ENCODE measurements at places on chromosomes 2 and 18.
A peak's percentile ranks its signal among the peaks of the same experiment; 100 is the strongest.

DNA sequence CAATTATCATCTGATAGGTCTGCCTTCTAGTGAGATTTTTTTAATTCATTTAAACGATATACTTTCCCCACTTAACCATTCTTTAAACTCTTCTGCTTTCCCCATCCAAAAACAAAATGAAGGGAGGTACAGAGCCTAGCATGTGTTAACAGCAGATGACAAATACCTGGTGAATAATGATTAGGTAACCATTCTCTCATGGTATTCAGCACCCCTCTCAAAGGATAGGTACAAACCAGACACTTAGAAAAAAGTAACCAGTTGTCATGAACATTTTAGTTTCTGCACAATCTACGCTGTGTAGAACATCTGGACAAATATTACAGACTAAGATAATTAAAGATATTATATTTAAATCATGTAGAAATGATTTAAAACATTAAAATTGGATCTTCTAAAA lies 56.3 kb downstream of the DNAH7 start:
- DNase-seq, result no peak

- no peak for DNase-seq
Measured at GRCh38 chr18:12287131-12287681, 20.8 kb upstream of the TUBB6 start.

- DNase-seq, result no peak
Measured at GRCh38 chr18:12993439-12993838, 2.3 kb downstream of the CEP192 start.

- DNase-seq, result no peak
Measured at GRCh38 chr18:38198956-38199355, 633.4 kb upstream of the CELF4 start.

- DNase-seq, result no peak
Measured at GRCh38 chr2:203734276-203734983, 28.0 kb downstream of the CD28 start.

DNA sequence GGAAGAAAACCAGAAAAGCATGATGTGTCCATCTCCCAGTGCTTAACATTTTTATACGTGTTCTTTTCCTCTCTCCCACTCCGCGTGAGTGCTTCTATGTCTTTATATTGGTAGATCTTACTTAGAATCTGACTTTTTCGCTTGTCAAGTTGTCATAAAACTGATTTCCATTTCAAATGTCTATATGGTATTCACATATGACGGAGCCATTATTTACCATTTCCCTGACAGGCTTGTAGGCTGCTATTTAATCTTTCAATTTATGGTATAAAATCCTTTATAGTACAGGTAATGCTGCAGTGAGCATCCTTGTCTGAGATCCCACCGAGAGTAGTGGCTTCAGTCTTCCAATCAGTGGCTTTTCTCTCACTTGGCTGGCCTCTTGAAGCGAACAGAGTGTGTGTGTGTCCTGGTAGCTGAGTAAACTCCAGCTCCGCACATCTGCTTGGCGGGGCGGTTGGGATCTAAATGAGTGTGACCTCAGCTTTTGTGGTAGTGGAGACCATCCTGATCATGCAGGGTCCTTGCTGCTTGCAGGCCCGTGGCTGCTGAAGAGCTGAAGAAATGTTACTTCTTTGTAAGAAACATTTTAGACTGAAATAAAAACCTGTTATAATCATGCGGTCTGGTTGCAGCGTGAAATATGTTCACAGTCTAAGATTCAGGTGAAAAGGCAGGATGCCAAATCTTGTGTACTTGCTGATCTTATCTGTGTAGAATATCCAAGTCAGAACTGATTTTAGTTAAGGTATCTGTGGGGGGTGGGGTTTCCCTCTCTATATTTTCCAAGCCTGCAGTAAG lies 40.2 kb downstream of the INPP4A start:
- DNase-seq, result no peak

- DNase-seq, result peak; percentile 72
Measured at GRCh38 chr18:59988098-59988706, 88.4 kb downstream of the PMAIP1 start.

DNA sequence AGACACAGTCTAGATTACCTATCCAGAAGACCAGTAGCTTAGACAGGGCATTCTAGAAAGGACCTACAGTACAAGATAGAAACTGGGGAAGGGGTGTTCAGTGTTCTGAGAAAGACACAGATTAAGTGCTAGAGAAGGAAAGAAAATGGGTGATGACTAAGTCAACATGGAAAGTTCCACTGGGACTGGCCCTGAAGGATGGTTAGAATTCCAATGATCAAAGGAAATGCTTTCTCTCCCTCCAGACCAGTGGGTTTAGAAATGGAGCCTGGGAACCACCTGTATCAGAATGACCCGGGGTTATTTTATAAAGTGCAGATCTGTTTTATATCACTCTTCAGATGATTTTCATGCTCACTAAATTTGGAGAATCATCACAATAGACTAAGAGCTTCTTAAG lies 5.8 kb upstream of the COLEC12 start:
- DNase-seq, result no peak

- peak; percentile 55 for DNase-seq
Measured at GRCh38 chr2:8872821-8873432, 35.5 kb upstream of the KIDINS220 start.

DNA sequence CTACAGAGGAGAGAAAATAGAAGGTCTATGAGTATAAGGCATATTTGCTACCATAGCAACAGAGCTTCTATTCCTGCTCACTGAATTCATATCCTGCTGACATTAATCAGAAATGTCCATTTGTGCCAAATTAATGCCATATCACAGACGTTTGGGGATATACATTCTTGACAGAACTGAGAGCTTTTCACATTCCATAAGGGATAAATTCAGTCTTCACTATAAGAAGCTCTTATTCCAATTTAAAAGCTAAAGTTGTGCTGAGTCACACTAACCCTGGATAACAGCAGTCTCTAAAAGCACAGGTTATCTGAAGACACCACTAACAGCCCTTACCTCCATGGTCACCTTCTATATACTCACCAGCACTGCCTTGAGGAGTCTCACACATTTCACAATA lies 178.1 kb downstream of the RAB3GAP1 start:
- DNase-seq, result no peak

GRCh38 chr2:98867539-98868309 lies 68.3 kb downstream of the CRACDL start:
- DNase-seq, result no peak

DNA sequence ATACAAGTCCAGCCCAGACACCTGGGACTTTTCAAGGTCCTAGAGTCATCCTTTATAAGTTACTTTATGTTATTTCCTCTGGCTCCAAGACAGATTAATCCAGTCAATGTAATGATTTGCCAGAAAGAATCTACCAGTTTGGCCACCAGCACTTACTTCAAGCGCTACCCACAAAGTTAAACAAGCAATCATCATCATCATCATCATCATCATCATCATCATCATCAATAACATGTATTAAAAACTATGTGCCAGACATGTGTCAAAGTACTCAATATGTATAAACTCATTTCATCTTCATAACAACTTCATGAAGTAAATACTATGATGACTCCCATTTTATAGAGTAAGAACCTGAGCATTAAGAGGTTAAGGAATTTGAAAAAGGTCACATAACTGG lies 64.3 kb downstream of the LRP2 start:
- DNase-seq, result no peak
